Eye (tissue), 1 donor: ENCODE measurements at places on chromosomes 1 and 21.

- peak; percentile 3 for DNase-seq
These were observed 13.5 kb upstream of the PPP1R8 start for GRCh38 chr1:27816921-27817630.

GRCh38 chr1:165686971-165687433 lies 11.4 kb downstream of the ALDH9A1 start:
- DNase-seq: no peak

DNA sequence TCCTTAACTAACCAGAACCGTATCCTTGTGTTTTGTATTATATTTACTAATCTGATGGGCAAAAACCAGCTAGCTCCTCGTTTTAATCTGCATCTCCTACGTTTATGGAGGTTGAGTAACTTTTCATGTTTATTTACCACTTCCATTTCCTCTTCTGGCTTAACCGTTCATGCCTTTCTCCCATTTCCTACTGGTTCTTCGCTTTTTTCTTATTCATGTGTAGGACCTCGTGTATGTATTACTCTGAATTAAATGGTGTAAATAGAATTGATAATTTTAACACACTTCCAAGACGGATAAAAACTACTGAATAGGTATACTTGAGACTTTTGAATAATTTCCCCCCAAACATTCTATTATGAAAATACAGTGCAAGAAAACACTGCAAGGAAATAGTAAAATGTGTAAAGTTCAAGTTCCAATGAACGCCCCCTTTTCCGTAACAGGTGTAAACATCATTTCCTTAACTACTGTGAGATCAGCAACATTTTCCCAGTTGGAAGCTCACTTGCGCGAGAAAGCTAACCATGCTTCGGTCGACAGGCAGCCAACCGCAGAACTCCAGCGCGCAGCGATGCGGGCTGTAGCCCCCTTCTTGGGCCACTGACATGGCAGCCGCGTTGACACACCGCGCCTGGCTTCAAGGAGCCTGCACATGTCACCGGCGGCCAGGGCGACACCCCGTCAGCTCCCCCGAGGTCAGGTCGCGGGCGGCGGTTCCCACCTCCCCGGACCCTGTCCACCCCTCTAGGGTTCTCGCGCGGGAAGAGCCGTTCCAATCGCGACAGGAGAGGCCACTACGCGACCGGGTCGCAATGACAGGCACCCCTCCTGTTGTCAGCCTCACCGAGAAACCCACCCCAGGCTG lies 816 bp downstream of the EDEM3 start:
- peak; percentile 83 for DNase-seq

DNA sequence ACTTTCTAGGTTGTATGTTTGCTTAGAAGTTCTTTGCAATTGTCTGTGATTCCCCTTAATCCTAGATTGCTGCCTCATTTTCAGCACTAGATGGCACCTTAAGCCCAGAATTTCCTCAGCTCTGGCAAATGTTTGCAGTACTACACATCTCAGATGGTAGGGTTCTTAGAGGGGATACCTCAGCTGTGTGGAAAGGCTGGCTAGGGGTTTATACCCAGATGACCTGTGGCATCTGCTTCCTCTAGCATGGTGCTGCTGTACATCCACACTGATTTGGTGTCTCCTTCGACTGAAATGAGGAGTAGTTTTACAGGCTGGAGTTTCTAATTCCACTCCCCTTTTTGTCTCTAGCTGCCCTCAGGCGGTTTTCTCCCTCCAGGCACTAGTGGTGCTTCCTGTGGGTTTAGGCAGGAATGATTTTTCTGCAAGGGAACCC lies 23.5 kb downstream of the ASB17 start:
- peak; percentile 64 for DNase-seq

- no peak for DNase-seq
These were observed 50.5 kb downstream of the C1orf21 start for GRCh38 chr1:184437291-184437690.

GRCh38 chr1:207336559-207337467 lies 15.3 kb downstream of the CD55 start:
- DNase-seq: no peak

DNA sequence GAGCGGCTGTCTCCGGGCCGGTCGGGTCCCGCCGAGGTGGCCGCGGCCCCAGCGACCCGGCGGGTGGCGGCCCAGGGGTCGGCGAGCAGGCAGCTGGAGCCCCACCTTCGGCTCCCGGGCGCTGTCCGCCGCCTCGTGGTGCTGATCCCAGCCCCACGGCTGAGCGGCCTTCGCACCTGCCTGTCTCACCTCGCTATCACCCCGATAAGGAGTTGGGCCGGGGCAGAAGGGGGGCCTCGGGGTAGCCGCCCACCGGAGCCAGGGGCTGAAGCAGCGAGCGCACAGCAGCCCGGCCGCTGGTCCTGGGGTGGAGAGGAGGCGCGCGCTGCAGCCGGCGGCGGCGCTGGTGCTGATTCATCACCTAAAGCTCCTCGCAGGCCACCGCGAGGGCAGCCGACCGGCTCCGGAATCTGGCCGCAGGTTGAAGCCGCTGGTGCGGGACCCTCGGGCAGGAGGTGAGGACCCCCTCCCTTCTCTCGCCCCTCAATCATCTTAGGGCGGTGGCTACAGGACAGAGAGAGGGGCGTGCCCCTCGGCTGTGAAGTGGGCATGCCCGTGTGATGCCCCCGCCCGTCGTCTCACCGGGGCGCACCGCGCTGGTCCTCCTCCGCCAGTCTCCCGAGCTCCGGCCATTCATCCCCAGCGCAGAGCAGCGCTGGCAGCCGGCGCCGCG lies 575 bp downstream of the TRIM67 start:
- DNase-seq: peak; percentile 85

GRCh38 chr1:174894117-174894762 lies 105.5 kb upstream of the CACYBP start:
- no peak for DNase-seq

- no peak for DNase-seq
These were observed 259.5 kb upstream of the CHRM3 start for GRCh38 chr1:239126884-239127283.

- no peak for DNase-seq
These were observed 10.8 kb upstream of the TIAM1 start for GRCh38 chr21:31354604-31355443.

DNA sequence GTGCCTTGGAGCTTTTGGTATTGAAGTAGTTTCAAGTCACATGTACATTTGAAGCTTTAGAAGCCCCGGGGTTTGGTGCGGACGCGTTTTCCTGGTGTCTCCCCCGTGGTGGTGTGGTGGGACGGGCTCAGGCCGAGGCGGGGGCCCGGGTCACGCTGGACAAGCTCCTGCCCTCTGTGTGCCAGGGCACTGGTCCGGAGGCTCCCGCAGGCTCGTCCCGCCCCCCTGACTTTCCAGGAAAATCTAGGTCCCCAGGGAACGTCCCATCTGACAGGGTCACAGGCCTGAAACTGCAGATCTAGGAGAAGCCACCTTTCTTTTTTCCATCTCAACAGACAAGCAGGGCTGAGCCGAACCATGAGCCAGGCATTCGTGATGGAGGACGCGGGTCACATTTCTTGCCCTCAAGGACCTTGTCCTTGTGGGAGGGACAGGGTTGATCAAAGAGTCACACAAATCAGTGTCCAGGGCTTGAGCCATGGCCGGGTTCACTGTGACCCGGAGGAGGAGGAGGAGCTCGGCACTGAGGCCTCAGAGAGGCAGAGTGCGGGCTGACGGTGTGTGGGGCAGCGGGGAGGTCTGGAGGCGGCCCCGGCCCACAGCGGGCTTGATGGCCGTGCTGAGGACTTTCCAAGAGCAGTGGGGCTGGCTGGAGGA lies 1.6 kb downstream of the DMRTB1 start:
- no peak for DNase-seq

DNA sequence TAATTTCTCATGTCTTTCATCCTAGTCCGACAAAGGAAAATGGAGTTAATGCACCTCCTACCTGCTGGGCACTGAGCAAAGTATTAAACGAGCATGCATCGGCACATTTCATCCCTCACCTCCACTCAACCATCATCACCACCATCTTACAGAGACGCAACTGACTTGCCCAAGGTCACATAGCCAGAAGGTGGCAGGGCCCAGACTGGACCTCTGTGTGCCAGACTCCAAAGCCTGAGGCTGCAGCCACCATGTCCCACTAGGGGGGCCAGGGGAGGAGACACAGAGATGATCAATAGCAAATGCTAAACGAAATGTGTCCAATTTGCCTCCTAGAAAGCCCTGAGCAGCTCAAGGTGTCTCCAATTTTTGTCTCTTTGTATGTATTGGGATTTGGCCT lies 163.7 kb upstream of the EDN2 start:
- no peak for DNase-seq

GRCh38 chr1:145878724-145879123 lies 6.9 kb downstream of the ANKRD35 start:
- DNase-seq: no peak

GRCh38 chr1:75677443-75677842 lies 47.1 kb upstream of the ACADM start:
- DNase-seq: no peak

DNA sequence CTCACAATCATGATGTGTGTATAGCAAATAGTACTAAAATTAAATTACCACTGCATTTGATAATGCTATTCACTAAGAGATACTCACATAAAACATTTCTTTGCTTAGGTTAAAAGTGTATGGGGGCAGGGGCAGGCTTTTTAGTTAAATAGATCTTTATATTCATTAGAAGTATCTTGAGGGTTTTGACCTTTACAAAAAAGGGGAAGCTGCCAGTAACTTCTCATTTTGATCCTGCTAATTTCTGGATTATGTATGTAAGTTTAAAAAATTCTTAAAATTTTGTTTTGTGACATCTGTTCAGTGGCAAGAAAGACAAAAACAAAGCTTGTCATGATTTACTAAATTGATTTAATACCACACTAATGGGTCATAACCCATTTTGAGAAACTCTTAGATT lies 45.8 kb upstream of the S1PR1 start:
- no peak for DNase-seq

DNA sequence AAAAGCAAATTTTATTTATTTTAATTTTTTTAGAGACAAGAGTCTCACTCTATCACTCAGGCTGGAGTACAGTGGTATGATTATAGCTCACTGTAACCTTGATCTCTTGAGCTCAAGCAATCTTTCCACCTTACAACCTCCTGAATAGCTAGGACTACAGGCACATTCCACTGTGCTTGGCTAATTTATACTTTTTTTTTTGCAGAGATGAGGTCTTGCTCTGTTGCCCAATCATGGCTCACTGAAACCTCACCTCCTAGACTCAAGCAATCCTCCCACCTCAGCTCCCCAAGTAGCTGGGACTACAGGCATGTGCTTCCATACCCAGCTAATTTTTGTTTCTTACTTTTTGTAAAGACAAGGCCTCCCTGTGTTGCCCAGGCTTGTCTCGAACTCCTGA lies 49.5 kb downstream of the DR1 start:
- no peak for DNase-seq

DNA sequence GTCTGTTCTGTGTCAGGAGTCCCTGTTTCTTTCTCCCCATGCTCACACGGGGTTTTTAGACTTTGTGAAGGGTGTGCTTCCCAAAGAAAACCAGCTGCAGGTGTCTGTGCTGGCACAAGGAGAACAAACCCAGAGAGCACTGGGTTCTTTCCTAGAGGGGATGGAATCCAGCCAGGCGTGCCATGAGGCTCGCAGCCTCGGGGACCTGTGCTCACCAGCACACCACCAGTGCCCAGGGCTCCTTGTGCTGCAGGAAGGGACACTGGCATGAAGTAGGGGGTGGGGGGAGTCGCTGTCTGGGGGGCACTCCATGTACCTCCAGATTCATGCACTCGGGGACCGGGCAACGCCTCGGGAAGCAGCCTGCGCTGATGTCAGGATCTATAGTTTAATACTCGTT lies 57.9 kb downstream of the AGPAT3 start:
- no peak for DNase-seq

- peak; percentile 39 for DNase-seq
These were observed 129.7 kb downstream of the DUSP10 start for GRCh38 chr1:221612047-221612777.

GRCh38 chr1:64956733-64957441 lies 9.5 kb downstream of the JAK1 start:
- no peak for DNase-seq

DNA sequence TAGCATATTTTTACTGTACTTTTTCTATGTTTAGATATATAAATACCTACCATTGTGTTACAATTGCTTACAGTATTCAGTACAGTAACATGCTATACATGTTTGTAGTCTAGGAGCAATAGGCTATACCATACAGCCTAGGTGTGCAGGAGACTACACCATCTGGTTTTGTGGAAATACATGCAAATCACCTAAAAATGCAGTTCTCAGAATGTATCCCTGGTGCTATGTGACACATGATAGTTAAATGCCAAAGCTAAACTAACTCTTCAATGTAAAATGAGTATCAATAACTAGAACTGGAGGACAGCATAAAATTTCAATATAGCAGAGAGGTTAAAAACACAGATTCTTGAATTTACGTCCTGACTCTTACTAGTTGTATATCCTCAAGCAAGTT lies 14.8 kb downstream of the NUCKS1 start:
- DNase-seq: no peak

DNA sequence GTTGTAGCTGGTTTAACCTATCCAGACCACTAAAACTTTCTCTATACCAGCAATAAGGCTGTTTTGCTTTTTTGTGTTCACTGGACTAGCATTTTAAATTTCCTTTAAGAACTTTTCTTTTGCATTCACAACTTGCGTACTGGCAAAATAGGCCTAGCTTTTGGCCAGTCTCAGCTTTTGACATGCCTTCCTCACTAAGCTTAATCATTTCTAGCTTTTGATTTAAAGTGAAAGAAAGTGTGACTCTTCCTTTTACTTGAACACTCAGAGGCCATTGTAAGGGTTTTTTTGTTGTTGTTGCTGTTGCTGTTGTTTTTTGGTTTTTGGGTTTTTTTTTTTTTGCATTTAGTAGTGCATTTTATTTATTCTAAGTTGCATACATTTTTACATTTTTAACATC lies 15.2 kb downstream of the RPAP2 start:
- DNase-seq: no peak

DNA sequence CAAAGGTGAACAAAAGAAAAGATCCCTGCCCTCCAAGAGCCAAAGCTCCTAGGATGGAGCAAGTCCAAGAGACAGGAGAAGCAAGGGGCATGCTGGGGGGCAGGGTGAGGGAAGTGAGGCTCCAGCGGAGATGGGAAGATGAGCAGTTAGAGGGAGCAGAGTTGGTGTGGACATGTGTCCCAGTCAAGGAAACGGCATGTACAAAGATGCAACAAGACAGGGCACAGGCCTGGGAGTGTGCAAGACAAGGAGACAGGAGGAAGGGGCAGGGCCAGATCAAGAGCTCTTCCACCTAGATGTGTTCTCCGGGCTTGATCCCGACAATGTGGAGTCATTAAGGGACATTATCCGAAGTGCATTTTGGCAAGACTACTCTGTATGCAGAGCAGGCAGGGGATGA lies 82.1 kb downstream of the CAPZB start:
- no peak for DNase-seq

DNA sequence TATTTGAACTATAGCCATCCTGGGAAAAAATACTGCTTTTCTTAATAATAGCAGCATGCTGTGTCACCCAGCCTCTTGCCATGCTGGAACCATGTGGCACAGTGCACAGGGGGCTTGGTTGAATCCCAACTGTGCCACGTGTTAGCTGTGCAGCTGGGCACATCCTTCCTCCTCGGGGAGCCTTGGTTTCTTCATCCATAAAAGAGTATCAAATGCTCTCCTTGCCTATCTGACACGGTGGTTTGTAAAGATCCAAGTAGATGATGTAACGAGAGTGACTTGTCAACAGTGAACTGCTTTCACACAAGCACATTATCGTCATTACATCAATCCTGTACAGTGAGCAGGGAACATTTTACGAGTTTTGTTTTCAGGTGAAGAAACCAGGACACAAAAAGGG lies 24.4 kb downstream of the VASH2 start:
- no peak for DNase-seq
